Esophagus muscularis mucosa (tissue), 4 donors: ENCODE measurements at places on chromosomes 7 and 10.
A peak's percentile ranks its signal among the peaks of the same experiment; 100 is the strongest.

GRCh38 chr7:26390016-26390415, 98.4 kb downstream of the SNX10 start:
- H3K27ac ChIP-seq: no peak overlapping the region
- no peaks in the 10 kb centered on the region for H3K36me3 ChIP-seq
- H3K27me3 ChIP-seq: peaks cover 20% of the 10 kb centered on the region
- no peaks in the 10 kb centered on the region for H3K4me1 ChIP-seq

- no peaks in the 10 kb centered on the region for H3K27me3 ChIP-seq
- no peak for DNase-seq
- H3K4me1 ChIP-seq: no peaks in the 10 kb centered on the region
- H3K27ac ChIP-seq: no peak overlapping the region
These were observed 154.0 kb downstream of the CUX1 start for GRCh38 chr7:101971457-101971856.

- no peak for DNase-seq
- no peak overlapping the region for H3K4me3 ChIP-seq
- no peaks in the 10 kb centered on the region for H3K4me1 ChIP-seq
- no peak overlapping the region for H3K27ac ChIP-seq
- no peaks in the 10 kb centered on the region for H3K27me3 ChIP-seq
These were observed 886.7 kb upstream of the SORCS1 start for GRCh38 chr10:108051218-108051617.

- H3K27ac ChIP-seq: no peak overlapping the region
- DNase-seq: peak; percentile 92
- H3K4me1 ChIP-seq: no peaks in the 10 kb centered on the region
These were observed 172.2 kb downstream of the C7orf25 start for GRCh38 chr7:42739638-42740037.

GRCh38 chr10:77501152-77501845, 136.3 kb downstream of the KCNMA1 start:
- peaks cover 77% of the 10 kb centered on the region for H3K4me1 ChIP-seq
- H3K36me3 ChIP-seq: no peaks in the 10 kb centered on the region
- DNase-seq: no peak

GRCh38 chr7:81267508-81267907, 348.7 kb upstream of the SEMA3C start:
- H3K4me1 ChIP-seq: no peaks in the 10 kb centered on the region
- H3K27me3 ChIP-seq: no peaks in the 10 kb centered on the region
- H3K36me3 ChIP-seq: no peaks in the 10 kb centered on the region
- no peak for DNase-seq

GRCh38 chr7:35253710-35254495, at the start of gene TBX20:
Gene TBX20 (minus strand): TSS chr7:35254100. CDS start chr7:35253620, 480 bp downstream.
- no peak for DNase-seq
- peaks cover 3% of the 10 kb centered on the region for H3K36me3 ChIP-seq
- H3K27me3 ChIP-seq: peaks cover 4% of the 10 kb centered on the region
- H3K4me3 ChIP-seq: peak within 1 kb of the TSS; percentile 53
- peaks cover 30% of the 10 kb centered on the region for H3K4me1 ChIP-seq

DNA sequence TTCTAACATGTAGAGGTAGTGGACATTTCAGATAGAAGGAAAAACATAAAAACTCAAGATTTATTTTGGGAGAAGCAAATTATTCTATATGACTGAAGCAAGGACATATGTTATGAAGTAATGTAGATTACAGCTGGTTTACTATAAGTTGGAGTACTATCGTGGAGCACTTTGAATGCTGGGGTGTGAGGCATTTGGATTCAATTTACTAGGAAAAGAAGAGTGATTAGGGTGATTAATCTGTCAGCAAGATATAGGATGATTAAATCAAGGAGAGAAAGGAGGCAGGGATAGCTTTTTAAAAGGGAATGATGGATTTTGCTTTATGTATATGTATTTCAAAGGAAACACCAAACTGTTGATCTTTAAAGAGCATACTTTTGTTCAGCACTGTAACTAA, 318.4 kb upstream of the KAT6B start:
- no peak overlapping the region for H3K4me3 ChIP-seq
- no peaks in the 10 kb centered on the region for H3K4me1 ChIP-seq
- no peaks in the 10 kb centered on the region for H3K36me3 ChIP-seq
- no peak overlapping the region for H3K27ac ChIP-seq

- peaks cover 12% of the 10 kb centered on the region for H3K36me3 ChIP-seq
- no peak overlapping the region for H3K4me3 ChIP-seq
- no peaks in the 10 kb centered on the region for H3K4me1 ChIP-seq
- no peaks in the 10 kb centered on the region for H3K27me3 ChIP-seq
- DNase-seq: no peak
These were observed 53.7 kb upstream of the TMEM248 start for GRCh38 chr7:66867198-66867790.

- H3K36me3 ChIP-seq: no peaks in the 10 kb centered on the region
- H3K4me1 ChIP-seq: no peaks in the 10 kb centered on the region
- DNase-seq: no peak
- H3K27ac ChIP-seq: no peak overlapping the region
- H3K27me3 ChIP-seq: no peaks in the 10 kb centered on the region
- H3K4me3 ChIP-seq: no peak overlapping the region
These were observed 244.4 kb upstream of the SLC26A5 start for GRCh38 chr7:103690242-103690974.

GRCh38 chr7:37344886-37345579, 103.6 kb downstream of the ELMO1 start:
- no peak for DNase-seq
- H3K27ac ChIP-seq: peak overlapping the region; percentile 36
- no peaks in the 10 kb centered on the region for H3K36me3 ChIP-seq
- H3K4me1 ChIP-seq: peaks cover 4% of the 10 kb centered on the region

- no peak overlapping the region for H3K4me3 ChIP-seq
- H3K4me1 ChIP-seq: peaks cover 20% of the 10 kb centered on the region
- H3K27me3 ChIP-seq: no peaks in the 10 kb centered on the region
- DNase-seq: no peak
- peak overlapping the region; percentile 26 for H3K27ac ChIP-seq
These were observed 11.9 kb upstream of the TSPAN15 start for GRCh38 chr10:69439350-69439739.

DNA sequence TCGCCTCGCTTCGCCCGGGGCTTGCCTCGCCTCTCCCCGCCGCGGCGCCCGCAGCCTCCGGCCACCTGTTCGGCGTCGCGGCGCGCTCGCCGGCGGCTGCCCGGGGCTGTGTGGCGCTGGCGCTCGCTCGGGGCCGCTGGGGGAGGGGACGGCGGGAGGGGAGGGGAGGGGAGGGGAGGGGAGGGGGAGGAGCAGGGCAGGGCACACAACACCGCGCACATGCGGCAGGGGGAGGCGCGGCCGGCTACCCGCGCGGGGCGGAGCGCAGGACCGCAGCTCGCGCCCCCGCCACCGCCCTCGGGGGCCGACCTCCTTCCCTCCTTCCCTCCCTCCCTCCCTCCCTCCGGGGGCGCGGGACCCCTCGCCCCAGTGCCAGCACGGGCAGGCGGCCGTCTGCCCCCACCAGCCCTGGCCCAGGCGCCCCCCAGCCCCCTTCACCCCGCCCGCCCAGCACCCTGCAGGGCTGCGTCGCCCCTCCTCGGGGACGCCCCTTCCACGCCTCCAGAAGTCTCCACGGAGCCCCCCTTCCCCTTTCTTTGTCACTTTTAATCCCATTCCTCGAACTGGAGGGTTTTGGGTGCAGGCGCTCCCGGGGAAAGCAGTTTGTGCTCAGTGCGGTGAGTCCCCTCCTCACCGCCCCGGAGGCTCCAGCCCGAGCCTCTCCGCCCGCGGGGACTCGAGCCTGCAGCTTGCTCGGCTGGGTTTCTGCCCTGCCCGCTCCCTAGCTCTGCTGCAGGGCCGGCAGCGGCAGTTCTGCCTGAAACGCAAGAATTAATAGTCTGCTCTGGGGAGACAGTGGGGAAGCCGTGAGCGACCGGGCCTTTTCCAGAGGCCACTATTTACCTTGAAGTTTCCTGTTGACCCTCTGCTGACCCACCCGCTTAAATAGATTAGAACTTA, at the start of gene PARD3:
TSS of gene PARD3 (minus strand) at position 112 of the 900 bp plus-strand sequence. CDS start 301 bp downstream, outside the sequence.
- peaks cover 47% of the 10 kb centered on the region for H3K4me1 ChIP-seq
- peak within 1 kb of the TSS; percentile 94 for H3K27ac ChIP-seq
- DNase-seq: no peak
- H3K4me3 ChIP-seq: peak within 1 kb of the TSS; percentile 91
- no peaks in the 10 kb centered on the region for H3K27me3 ChIP-seq
- no peaks in the 10 kb centered on the region for H3K36me3 ChIP-seq

DNA sequence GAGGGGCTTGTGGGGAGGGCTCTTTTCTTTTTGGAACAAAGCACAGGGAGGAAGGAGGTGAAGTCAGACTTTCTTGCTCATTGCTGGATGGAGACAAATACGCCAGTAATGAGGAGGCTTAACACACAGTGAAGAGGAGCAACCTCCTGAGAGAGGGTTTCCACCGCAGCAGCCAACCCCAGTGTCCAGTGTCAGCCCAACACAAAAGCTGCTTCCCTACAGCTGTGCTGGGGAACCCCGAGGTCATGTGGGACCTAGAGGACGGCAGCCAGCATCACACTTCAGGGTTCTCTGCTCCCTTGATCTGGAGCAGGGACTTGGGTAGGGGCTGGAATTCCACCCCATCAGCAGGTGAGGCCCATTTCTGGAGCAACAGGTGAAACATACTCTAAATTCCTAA, 7.7 kb downstream of the BLNK start:
- H3K4me1 ChIP-seq: no peaks in the 10 kb centered on the region
- H3K4me3 ChIP-seq: no peak overlapping the region
- H3K36me3 ChIP-seq: no peaks in the 10 kb centered on the region
- DNase-seq: no peak
- H3K27ac ChIP-seq: no peak overlapping the region

- H3K4me1 ChIP-seq: no peaks in the 10 kb centered on the region
- no peak for DNase-seq
- no peaks in the 10 kb centered on the region for H3K36me3 ChIP-seq
These were observed 66.5 kb downstream of the RAB11FIP2 start for GRCh38 chr10:117980216-117980615.

- H3K36me3 ChIP-seq: no peaks in the 10 kb centered on the region
- H3K4me1 ChIP-seq: no peaks in the 10 kb centered on the region
- no peaks in the 10 kb centered on the region for H3K27me3 ChIP-seq
- no peak overlapping the region for H3K27ac ChIP-seq
These were observed 48.4 kb downstream of the FRMD4A start for GRCh38 chr10:14282276-14282675.

DNA sequence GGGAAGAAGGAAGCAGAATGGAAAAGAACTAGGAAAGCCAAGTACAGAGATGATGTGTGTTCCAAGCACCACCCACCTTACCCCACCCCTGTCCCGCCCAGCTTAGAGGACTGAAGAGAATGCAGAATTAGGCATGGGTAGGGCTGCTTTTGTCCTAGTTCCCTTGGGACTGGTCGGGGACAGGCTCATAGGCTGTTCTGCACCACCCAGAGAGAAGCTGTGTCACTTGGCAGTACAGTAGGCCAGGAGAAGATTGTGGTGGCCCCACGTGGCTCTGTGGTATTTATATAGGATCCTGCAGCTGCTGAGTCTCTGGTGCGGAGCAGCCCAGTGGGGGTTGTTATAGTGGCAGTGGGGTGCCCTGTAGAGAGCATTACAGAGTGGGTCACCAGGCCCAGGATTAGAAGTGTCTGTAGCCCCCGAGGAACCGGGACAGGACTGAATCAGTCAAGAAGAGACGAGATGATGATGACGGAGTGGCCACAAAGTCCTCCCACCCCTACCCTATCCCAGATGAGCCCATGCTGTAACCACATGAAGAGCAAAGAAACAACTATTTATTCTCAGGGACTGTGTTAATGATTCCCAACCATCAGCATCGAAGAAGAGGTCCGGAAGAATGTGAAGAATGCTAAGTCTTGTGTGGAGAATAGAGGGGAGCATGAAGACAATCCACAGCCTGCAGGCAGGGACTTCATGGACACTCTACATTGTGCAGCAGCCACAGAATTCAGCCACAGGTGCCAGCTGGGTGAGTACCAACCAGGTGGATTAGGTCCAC, 88.9 kb downstream of the C1GALT1 start:
- no peak overlapping the region for H3K4me3 ChIP-seq
- no peaks in the 10 kb centered on the region for H3K27me3 ChIP-seq
- H3K27ac ChIP-seq: no peak overlapping the region
- DNase-seq: peak; percentile 70
- H3K4me1 ChIP-seq: no peaks in the 10 kb centered on the region

DNA sequence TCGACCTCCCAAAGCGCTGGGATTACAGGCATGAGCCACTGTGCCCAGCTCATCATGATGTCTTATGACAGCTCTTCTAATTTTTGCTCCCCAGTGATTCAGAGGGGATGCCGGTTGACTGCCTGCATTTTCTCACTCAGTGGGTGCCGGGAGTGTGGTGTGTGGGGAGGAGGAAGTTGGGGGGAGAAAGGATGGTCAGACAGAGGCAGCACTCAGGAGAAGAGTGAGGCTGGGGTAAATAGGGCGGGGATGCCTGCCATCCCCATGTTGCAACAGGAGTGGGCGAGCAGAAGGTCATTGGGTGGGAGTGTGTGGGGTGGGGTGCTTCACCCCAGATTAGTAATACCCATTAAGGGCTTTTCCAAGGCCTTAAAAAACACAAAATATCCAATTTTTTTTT, 3.5 kb upstream of the CCL24 start:
- H3K27me3 ChIP-seq: no peaks in the 10 kb centered on the region
- H3K4me1 ChIP-seq: no peaks in the 10 kb centered on the region
- DNase-seq: no peak
- H3K27ac ChIP-seq: no peak overlapping the region

- no peaks in the 10 kb centered on the region for H3K36me3 ChIP-seq
- no peak overlapping the region for H3K27ac ChIP-seq
- H3K4me1 ChIP-seq: no peaks in the 10 kb centered on the region
- DNase-seq: no peak
- no peaks in the 10 kb centered on the region for H3K27me3 ChIP-seq
These were observed 148.2 kb upstream of the ETV1 start for GRCh38 chr7:14137676-14138075.

DNA sequence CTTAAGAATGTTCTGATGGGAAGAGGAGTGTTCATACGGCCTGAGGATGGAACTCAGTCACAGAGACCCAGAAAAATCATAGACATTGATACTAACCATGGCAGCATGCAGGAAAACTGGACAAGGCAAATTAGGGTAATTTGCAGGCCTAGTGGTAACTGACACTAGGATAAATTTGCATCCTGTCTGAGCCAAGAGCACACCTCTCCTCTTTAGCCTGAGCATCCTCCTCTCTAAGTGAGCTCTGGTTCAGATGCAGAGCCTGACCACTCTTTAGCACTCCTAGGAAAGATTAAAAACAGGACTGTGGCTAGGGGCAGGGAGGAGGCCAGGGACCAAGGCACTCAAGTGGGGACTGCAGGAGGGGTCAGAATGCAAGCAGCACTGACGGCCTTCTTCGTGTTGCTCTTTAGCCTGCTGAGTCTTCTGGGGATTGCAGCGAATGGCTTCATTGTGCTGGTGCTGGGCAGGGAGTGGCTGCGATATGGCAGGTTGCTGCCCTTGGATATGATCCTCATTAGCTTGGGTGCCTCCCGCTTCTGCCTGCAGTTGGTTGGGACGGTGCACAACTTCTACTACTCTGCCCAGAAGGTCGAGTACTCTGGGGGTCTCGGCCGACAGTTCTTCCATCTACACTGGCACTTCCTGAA, at the start of gene TAS2R41:
TSS of gene TAS2R41 (plus strand) at position 373 of the 650 bp plus-strand sequence. CDS start at position 373, 0 bp downstream.
- no peak within 1 kb of the TSS for H3K27ac ChIP-seq
- H3K4me3 ChIP-seq: no peak within 1 kb of the TSS
- H3K4me1 ChIP-seq: no peaks in the 10 kb centered on the region

DNA sequence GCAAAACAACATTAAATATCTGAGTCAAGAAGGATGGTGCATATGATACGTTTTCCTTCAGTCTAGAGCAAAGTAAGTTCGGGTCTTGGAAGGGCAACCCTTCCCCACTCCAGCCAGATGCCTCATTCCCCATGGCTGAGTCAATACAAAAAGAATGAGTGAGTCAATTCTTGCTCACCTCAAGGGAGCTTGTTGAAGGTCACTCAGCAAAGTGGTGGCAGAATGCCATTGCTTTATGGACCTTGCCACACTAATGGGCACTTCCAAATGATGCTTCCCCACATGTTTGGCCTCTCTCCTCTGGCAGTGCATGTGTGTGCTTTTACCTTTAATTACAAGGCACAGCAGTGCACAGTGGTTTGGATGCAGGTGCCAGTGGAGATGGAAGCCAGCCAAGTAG, 296.5 kb downstream of the SORCS3 start:
- no peak overlapping the region for H3K27ac ChIP-seq
- no peak for DNase-seq
- no peaks in the 10 kb centered on the region for H3K4me1 ChIP-seq
- H3K4me3 ChIP-seq: no peak overlapping the region
- H3K36me3 ChIP-seq: no peaks in the 10 kb centered on the region
